Large intestine (tissue), 12 donors: ENCODE measurements at places on chromosomes 5 and 9. TPM values are rescaled to one million over a fixed set of nuclear protein-coding genes. Genes with fewer than 3 reads are reported as not detected.

The RAPGEF6 gene
- 11.2 TPM for polyA plus RNA-seq

The KIF12 gene
- polyA plus RNA-seq, result 136 TPM

The VCAN gene
- 82.7 TPM for polyA plus RNA-seq

- no peaks in the 10 kb centered on the region for H3K27me3 ChIP-seq
- H3K4me3 ChIP-seq, result no peak overlapping the region
- no peak for DNase-seq
- H3K4me1 ChIP-seq, result no peaks in the 10 kb centered on the region
These were observed 35.9 kb downstream of the FBXW2 start for GRCh38 chr9:120757026-120757913.

DNA sequence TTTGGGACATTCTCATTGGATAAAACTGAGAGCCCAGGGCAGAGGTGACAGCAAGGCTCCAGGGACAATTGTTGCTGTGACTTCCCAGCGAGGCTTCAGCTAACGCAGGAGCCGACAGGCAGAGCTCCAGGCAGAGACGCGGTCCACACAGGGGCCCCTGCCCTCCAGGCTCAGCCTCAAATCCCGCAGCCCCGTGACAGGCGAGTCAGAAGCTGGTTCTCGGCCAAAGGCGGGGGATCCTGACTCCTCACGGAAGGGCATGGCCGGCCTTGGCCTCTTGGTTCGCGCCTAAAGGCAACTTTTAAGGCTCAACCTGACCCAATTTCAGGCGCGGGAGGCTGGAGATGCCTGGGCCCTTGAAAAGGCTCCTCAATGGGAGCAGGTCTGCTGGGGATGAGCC is 21.3 kb downstream of the SLC12A7 start:
- no peak overlapping the region for H3K27ac ChIP-seq
- no peak overlapping the region for H3K4me3 ChIP-seq
- H3K27me3 ChIP-seq, result no peaks in the 10 kb centered on the region
- peaks cover 81% of the 10 kb centered on the region for H3K36me3 ChIP-seq
- H3K4me1 ChIP-seq, result peaks cover 42% of the 10 kb centered on the region

DNA sequence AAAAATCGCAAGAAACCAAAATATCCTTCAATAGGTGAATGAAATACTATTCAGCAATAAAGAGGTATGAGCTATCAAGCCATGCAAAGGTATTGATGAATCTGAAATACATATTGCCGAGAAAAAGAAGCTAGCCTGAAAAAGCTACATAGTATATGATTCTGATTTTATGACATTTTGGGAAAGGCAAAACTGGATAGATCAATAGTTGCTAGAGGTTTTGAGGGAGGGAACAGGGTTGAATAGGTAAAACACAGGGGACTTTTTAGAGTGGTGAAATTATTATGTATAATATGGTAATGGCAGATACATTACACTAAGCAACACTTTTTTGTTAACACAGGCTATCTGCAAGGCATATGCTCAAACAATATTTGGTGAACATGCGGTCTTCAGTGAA is 327.6 kb upstream of the ADAMTSL1 start:
- no peak for DNase-seq
- H3K27me3 ChIP-seq, result peaks cover 7% of the 10 kb centered on the region
- H3K27ac ChIP-seq, result no peak overlapping the region
- H3K36me3 ChIP-seq, result no peaks in the 10 kb centered on the region
- no peaks in the 10 kb centered on the region for H3K4me1 ChIP-seq

DNA sequence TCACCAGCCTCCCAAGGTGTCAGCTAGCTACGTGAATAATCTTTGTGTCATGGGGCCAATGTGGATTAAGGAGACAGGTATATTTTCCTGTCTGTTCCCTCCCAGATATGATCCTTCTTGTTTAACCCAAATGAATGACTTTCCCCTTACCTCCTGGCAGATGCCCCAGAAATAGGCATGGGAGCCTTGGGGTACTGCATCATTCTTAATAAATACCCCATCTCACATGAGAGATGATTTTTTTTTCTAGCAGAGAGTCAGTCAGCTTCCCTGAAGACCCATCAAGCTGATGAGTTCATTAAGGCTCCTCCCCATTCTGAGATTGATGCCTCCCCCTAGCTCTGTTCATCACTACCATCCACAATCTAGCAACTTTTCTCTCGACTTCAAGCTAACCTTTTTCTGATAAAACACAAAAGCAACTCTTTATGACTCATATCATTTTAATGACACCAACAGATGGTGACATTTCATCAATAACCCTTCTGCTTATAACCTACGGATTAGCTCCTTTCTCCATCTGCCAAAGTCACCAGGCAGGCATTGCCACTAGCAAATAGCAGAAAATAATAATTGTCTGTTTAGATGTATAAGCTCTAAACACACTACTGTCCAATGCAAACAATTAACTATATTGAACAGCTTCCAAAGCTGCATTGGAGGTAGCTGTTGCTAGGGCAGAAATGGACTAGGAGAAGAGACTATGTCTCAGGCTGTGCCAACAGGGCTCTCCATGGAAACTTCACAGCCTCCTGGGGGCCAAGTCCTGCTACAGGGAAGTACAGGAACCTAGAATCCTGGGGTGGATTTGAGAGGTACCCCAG is 143.7 kb downstream of the ACER2 start:
- H3K27me3 ChIP-seq, result no peaks in the 10 kb centered on the region
- DNase-seq, result no peak
- H3K27ac ChIP-seq, result no peak overlapping the region
- no peaks in the 10 kb centered on the region for H3K36me3 ChIP-seq

- peak; percentile 98 for DNase-seq
- peaks cover 45% of the 10 kb centered on the region for H3K4me1 ChIP-seq
- H3K36me3 ChIP-seq, result no peaks in the 10 kb centered on the region
- H3K4me3 ChIP-seq, result no peak overlapping the region
These were observed 179.8 kb downstream of the OLFM1 start for GRCh38 chr9:135267191-135267809.

DNA sequence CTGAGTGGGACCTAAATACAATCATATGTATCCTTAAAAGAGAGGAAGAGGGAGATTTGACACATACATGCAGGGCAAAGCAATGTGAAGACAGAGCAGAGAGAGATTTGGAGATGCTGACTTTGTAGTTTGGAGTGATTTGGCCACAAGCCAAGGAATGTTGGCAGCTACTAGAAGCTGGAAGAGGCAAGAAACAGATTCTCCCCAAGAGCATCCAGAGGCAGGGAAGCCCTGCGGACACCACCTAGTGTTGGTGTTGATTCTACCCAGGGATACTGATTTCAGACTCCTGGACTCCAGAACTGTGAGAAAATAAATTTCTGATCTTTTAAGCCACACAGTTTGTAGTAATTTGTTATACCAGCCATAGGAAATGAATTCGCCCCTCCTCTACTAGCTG is 64.9 kb upstream of the OSMR start:
- H3K36me3 ChIP-seq, result no peaks in the 10 kb centered on the region
- H3K4me3 ChIP-seq, result no peak overlapping the region
- H3K4me1 ChIP-seq, result no peaks in the 10 kb centered on the region
- H3K27ac ChIP-seq, result no peak overlapping the region

DNA sequence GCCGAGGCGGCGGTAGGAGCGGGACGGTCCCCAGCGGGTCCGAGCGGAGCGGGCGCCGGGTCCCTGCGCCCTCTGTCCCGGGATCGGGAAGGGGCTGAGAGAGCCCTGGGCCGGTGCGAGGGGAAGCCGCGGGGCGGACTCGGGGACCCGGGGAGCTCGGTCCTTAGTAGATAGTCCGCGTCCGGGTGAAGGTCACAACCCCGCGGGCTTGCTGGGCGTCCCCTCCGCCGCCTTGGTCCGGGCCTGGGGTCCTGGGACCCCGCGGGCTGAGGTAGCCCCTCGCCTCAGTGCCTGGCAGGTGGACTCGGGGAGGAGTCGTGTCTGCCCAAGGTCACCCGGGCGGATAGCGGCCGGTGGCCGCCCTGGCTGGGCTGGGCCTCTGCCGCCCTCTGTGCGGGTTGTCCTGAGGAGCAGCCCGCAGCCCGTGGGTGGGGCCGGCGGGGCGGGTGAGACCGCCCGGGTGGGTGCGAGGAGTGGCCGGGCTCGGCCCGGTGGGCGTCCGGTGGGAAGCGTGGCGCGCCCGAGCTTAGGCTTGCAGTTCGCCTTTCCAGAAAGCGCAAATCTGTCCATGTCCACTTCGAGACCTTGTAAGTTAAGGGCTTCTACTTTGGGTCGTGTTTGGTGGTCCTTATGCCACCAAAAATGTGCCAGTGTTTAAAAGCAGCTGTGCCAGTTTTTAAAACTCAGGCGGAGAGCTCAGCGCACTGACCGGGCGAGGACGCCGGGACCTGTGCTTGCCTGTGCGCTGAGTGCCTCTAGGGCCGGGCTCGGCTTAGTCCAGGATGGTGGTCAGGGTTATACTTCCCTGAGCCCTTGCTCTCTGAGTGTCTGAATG is 554 bp downstream of the SDHA start:
- DNase-seq, result peak; percentile 14
- H3K27me3 ChIP-seq, result no peaks in the 10 kb centered on the region
- H3K36me3 ChIP-seq, result peaks cover 6% of the 10 kb centered on the region
- H3K27ac ChIP-seq, result peak overlapping the region; percentile 70

DNA sequence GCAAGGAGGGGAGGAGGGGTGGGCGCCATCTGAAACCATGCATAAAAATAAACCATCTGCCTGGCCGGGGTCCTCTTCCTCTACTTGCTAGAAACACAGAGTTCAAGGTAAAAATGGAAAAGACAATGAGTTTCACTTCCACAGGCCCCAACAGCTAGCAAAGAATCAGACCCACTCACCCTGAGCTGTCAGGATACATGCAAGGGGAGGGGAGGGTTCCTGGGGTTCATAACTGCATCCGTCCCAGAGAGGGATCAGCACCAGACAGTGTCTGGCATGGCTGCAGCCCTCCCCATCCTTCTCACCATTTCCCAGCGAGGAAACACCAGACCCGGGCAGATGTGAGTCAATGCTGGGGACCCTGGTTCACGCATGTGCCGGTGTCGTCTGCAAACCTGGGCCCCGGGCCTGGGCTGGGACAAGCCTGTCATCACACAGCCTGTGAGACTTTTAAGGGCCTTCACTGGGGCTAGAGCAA is 55.4 kb downstream of the SEMA4D start:
- peaks cover 5% of the 10 kb centered on the region for H3K36me3 ChIP-seq
- no peaks in the 10 kb centered on the region for H3K27me3 ChIP-seq
- H3K27ac ChIP-seq, result no peak overlapping the region
- DNase-seq, result no peak

GRCh38 chr5:17312358-17312757 is 94.9 kb downstream of the BASP1 start:
- no peak overlapping the region for H3K27ac ChIP-seq
- H3K4me3 ChIP-seq, result no peak overlapping the region
- no peaks in the 10 kb centered on the region for H3K27me3 ChIP-seq
- no peak for DNase-seq
